ENCODE measurements at places on chromosomes 7 and 10.

GRCh38 chr10:46318799-46319198, 32.0 kb downstream of the ANTXRL start:
- DNase-seq = no peak

DNA sequence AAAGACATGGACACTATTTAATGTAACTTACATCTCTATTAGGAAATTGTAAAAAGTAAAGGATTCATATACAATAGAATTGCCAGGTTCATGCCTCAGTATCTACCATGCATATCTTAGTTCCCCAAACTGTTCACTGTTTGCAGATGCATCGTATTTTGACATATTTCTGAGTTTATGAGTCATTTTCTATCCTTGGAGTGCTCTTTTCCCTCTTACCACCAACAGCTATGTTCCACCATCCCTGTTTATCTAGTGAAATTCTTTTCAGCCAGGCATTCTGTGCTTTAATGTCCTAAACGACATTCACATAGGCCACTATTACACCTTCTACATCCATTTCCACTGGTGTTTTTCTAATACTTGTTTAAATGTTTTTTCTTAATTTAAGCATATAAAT, 139.4 kb upstream of the HPS1 start:
- no peak for DNase-seq

GRCh38 chr7:82056282-82056681, 286.4 kb upstream of the HGF start:
- no peak for DNase-seq

- DNase-seq = no peak
Measured at GRCh38 chr7:25684360-25684759, 456.1 kb upstream of the NPVF start.

GRCh38 chr7:18844735-18845134, 272.7 kb downstream of the TWIST1 start:
- no peak for DNase-seq

GRCh38 chr7:97313900-97314299, 196.4 kb downstream of the SDHAF3 start:
- no peak for DNase-seq

DNA sequence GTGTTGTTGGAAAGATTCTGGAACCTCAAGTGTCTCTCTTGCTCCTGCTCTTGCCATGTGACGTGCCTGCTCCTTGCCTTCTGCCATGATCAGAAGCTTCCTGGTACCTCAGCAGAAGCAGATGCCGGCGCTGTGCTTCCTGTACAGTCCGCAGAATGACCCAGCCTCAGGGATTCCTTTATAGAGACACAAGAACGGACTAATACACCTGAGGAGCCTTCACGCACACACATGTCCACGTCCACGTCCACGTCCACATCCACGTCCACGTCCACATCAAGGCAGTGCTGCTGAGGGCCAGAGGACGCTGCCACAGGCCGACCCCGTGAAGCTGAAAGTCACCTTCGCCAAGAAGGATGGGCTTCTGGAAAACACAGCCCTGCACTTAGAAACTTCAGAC, 190.1 kb downstream of the MAD1L1 start:
- DNase-seq = no peak

- no peak for DNase-seq
Measured at GRCh38 chr7:388023-388960, 98.3 kb downstream of the FOXL3 start.

- peak; percentile 36 for DNase-seq
Measured at GRCh38 chr7:121547544-121548092, 151.5 kb upstream of the FAM3C start.

DNA sequence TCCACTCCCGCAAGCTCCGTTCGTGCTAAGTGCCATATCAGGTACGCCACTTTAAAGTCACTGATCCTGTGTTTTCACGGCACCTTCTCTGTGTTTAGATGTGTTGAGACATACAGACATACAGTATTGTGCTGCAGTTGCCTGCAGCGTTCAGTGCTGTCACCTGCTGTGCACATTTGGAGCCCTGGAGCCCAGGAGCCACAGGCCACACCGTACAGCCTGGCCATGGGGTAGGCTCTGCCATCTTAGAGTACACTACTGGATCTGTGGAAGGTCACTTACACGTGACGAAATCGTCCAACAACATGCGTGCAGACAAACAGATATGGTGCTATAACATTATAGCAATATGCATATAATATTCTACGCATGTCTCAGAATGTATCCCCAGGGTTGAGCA, 111.3 kb downstream of the ELFN1 start:
- DNase-seq = no peak

- no peak for DNase-seq
Measured at GRCh38 chr7:92648067-92648466, 57.9 kb upstream of the FAM133B start.

DNA sequence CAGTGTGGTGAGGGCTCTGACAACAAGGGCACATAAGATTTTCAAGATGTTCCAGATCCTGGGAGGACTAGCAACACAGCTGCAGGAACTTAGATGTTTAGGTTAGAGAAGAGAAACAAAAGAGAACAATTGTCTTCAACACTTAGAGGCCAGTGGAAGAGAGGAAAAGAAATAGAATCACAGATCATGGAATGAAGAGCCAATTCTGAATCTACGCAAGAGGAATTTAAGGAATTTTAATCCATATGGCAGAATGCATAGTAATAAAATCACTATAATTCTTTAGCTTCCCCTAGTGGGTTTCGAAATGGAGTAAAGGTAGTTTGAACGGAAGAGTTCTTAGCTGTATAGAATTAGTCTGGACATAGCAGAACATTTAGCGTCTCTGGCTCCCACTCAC, 114.6 kb upstream of the LRRTM3 start:
- DNase-seq = no peak

- DNase-seq = no peak
Measured at GRCh38 chr10:86443069-86443468, 76.5 kb upstream of the GRID1 start.

- DNase-seq = no peak
Measured at GRCh38 chr10:36117231-36117630, 475.1 kb upstream of the FZD8 start.

DNA sequence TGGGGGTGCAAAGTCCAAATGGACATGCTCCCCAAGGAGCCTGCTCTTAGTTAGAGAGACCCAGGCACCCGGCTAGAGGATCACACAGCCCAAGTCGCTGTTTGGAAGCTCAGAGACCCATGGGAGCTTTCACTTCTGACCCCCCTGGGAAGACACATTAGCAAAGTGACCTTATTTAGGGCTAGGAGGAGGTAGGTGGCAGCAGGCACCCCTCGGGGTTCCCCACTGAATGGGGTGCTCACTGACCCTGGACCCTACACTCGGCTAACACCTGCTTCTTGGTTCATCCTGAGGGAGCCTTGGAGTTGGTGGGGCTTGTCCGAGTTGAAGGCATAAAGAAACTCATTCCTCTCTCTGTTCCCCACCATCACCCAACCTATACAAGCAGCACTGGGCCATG, 27.1 kb upstream of the HABP2 start:
- DNase-seq = no peak

GRCh38 chr10:124541076-124541903, 79.7 kb downstream of the LHPP start:
- DNase-seq = no peak

DNA sequence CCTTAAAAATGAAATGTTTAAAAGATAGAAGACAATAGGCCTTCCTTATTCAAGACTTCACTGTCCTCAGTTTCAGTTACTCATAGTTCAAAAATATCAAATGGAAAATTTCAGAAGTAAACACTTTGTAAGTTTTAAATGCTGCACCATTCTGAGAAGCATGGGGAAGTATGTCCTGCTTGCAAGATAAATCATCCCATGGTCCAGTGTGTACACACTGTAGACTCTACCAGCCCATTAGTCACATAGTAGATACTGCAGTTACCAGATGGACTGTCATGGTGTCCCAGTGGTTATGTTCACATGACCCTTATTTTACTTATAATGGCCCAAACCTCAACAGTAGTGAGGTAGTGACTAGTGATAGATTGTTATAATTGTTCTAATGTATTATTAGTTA, 69.5 kb downstream of the PTPN12 start:
- no peak for DNase-seq

DNA sequence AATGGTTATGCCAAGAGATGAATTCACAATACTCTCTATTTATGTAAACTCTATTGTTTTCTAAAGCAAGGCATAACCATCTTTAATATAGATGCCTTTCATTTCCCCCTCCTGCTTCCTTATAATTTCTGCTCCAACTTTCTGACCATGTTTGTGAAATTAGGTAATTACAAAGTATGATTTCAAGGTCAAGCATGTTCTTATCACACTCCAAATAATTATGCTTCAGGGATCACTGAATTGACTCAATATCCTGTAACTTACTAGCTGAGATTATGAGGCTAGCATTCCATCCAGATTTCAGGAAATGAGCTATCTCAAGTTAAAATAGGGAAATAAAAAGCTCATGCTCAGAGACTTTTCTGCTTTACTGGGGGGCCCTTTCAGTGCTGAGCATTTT, 655.9 kb upstream of the IGFBP3 start:
- no peak for DNase-seq

DNA sequence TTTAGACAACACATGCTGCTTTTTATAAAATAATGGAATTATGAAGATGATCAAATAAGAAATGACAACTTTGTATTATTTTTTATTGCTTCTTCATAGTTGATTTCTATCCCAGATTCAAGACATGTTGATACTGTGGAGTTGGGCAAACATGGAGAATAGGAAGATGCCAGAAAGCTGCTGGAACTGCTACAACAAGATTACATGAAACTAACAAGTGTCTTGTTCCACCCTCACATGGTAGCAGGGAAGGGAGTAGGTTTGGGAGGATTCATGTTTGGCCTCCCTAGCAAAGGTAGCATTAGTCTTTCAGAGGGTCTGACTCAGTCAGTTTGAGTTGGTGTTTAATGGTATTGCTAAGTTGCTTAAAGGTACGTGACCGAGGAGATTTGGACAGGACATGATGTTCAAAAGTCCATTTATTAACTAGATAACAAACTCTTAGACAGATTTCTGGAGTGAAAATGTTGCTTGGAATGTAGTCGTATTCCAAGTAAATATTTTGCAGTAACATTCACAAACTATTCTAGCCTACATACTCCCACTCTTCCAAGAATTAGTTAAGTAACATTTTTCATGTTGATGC, 33.1 kb downstream of the PRR15 start:
- no peak for DNase-seq

DNA sequence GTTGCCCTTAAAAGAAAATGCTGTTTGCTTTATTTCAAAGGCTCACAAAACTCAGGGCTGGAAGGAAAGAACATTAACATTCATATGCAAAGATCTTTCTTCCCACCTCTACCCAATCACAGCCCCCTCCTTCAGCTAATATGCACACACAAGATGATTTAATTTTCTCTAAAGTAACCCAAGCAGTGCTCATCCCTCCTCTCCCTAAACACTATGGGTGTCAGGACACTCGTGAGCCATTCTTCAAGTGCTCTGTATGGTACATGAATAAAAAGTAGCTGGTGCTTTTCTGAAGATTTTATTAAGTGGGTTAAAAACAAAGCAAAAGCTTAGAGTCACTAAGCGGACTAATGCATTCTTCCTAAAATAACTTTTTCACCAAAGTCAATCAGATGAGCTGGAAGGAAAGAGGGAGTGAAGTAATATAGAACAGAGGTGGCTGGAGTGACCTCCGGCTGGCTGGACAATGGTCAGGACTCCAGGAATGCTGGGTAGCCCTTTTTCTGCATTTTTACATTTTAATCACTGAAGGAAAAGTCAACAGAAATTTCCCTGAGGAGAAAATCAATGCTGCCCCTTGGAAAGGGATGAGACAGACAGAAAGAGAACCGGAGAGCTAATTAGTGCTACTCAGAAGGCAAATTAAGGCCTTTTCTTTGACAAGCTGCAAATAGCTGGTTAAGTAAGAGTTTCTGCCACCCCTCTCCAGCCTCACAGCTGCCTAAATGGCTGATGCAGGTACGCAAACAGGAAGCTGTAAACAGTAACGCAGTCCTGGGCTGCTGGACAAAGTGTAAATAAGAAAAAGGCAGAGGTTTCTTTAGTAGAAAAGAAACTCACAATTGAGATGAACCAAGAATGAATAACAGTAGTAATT, 6.6 kb downstream of the DGKI start:
- no peak for DNase-seq

- no peak for DNase-seq
Measured at GRCh38 chr10:126135941-126136595, 239.7 kb downstream of the FANK1 start.

DNA sequence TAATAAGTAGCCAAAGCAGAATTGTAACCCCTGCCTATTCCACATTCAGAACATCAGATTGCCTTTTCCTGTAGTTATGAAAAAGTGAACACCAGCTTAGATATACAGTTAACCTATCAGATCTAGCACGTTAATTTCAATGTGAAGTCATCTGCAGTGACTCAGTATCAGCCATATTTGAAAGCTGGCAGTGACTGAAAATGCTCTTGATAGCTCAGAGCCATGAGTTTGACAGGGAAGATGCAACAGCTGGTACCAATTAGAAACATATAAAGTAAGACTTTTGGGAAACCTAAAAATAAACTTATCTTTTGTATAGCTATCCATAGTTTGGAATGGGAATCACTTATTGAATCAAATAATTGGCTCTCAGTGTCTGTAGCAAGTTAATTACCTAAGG, 284.1 kb upstream of the NPSR1 start:
- DNase-seq = no peak

- DNase-seq = no peak
Measured at GRCh38 chr10:79321951-79322350, 25.3 kb upstream of the PPIF start.

GRCh38 chr10:91034494-91035159, 113.7 kb upstream of the ANKRD1 start:
- DNase-seq = no peak

- DNase-seq = no peak
Measured at GRCh38 chr7:151608031-151608551, 88.4 kb upstream of the RHEB start.

- no peak for DNase-seq
Measured at GRCh38 chr7:137879357-137880158, 32.8 kb upstream of the DGKI start.

- DNase-seq = no peak
Measured at GRCh38 chr7:80231707-80232106, 97.1 kb downstream of the GNAI1 start.

DNA sequence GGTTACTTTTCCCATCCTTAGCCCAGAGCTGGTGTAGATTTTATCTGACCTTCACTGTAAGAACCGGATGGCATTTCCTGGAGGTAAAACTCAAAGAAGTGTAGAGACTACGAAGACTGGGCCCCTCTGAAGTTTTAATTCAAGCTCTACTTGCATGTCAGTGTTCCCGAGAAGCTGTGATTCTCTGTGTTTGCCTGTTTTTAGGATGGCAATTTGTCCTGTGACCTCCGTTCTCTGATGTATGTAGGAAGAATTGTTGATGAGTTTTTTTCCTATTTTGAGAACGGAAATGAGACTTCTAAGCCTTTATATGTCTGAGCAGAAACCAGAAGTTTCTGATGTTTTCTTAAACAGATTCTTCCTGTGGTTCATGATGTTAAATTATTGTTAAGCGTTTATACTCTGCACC, 94.1 kb downstream of the CDCA7L start:
- no peak for DNase-seq

GRCh38 chr10:5746197-5746596, 61.6 kb downstream of the TASOR2 start:
- DNase-seq = no peak

DNA sequence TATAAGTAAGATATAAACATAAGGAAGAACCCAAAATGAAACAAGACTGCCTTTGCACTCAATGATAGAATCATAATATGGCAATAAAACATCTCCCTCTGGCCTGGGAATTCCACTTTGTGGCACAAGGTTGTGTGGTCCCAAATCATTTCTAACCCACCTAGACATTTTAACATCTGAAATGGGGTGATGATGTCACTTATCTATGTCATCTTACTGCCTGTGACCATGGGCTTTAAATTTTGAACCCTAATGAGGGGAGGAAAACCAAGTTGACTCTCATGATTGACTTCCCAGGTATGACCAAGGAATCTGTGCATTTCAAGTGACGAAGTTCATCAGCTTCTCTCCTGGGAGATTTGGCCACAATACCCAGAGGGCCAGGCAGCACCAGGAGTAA, 24.5 kb upstream of the ACSM6 start:
- DNase-seq = no peak

All from CD4-positive, alpha-beta T cell treated with Interleukin-6 at 100 ng/mL for 8 hours (primary cell).